ENCODE measurements at places on chromosomes 1 and 21.
A peak's percentile ranks its signal among the peaks of the same experiment; 100 is the strongest.

DNA sequence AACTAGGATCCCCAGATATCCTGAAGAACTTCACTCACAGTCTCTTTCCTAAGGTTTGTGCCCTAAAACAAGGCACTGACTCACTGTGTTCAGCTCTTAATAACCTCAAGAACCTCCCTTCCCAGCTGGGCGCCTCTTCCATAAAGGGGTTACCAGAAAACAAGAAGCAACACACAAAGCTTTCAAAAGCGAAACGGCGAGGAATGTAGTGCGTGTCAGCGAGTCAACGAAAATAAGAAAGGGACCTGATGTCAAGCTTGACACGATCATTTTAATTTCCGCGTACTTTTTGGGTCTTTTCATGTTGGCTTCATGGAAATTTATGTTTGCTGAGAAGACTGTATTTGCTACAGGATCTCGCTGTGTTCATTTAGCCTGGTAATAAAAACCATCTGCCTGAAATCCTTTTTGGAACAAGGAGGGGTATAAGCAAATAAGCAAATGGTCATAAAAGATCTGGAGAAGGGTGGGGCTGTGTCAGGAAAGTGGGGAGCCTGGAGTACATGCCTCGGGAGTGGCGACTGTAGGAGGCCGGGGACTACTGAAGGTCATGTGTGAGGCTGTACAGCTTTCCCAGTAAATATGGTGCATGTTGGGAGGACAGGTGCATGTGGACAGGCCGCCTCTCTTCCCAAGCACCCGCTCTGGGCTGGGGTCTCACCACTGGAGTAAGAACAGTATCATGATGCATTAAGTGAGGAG is 11.4 kb upstream of the CLDN14 start:
- DNase-seq = no peak

DNA sequence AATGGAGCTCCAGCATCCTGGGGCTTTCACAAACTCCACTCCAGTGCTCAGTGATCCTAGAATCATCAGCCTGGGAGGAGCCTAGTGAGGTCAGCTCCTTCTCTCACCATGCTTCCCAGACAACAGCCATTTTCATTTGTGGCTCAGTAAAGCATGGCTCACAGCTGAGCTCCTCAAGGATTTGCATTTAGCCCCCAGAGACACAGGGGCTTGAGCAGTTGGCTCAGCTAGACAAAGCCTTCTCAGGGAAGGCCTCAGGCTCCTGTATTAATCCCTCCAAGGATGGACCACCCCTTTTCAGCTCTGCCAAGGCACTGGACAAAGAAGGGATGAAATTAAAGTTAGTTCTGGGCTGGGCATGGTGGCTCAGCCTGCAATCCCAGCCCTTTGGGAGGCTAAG is 39.5 kb downstream of the ERI3 start:
- no peak for DNase-seq

DNA sequence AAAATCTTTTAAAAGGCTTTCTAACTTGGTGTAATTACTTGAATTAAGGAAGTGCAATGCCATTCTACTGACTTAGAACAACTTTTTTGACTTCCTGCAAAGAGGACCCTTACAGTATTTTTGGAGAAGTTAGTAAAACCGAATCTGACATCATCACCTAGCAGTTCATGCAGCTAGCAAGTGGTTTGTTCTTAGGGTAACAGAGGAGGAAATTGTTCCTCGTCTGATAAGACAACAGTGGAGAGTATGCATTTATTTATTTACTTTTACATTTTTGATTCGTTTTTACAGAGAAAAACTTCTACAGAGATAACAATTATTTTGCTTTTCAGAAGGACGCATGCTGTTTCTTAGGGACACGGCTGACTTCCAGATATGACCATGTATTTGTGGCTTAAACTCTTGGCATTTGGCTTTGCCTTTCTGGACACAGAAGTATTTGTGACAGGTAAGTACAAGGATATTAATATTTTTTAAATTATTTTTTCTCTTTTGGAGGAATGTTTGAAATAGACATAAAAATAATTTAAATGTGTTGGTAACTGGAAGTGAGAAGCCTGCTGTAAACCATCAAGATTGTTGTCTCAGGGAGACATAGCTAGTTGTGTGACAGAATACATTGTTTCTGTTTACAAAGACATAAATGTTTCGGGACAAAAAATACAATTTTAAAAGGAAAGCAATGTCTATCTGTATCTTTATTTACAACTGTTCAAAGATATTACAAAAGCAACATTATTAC is at the start of gene PTPRC:
TSS of gene PTPRC (plus strand) at position 147 of the 742 bp plus-strand sequence. CDS start at position 376, 229 bp downstream.
- no peak for DNase-seq

GRCh38 chr1:180282401-180283044 is 52.5 kb downstream of the LHX4 start:
- DNase-seq = no peak

- no peak for DNase-seq
Observed at GRCh38 chr1:151549199-151549598, 9.1 kb downstream of the TUFT1 start.

DNA sequence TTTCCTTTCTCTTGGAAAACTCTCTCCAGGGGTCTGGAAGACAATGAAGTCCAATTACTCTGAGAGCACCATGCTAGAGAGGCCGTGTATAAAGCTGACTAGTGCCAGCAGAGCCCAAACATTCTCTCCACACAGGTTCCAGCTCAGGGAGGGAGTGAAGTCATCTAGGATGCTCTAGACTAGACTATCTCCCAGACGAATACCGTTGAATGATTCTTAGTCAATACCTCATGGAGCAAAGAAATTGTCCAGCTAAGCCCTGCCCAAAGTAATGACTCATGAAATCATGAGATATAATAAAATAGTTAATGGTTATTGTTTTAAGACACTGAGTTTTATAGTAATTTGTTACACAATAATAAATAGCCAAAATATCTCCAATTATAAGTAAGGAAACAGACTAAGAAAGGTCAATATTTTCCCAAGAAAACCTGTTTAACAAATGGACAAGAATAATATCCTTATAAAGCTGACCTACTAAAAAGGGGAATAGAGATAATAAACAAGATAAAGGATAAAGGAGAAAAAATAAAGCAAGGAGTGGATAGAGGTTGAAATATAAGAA is 163.9 kb upstream of the LRRC7 start:
- DNase-seq = no peak

DNA sequence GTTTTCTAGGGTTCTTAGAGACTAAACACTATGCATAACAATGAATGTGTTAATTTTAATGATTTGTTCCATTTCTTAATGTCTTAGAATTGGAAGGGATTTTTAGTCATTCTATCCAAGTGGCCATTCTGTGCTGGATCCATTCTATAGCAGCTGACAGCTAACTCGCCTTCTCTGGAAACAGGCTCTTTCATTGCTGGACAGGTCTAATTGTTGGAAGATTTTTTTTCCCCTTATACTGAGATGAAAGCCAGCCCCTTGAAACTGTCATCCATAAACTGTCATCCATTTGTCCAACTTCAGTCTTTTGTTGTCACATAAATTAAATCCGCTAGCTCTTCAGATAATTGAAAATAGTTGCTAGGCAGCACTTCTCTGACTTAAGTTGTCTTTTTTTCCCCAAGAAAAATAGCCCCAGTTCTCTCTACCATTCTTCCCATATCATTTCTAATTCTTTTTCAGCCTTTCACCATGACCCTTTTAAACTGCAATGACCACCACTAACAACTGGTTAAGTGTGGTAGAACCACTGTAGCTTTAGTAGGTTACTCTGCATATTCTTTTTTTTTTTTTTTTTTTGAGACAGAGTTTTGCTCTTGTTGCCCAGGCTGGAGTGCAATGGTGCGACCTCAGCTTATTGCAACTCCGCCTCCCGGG is 19.7 kb downstream of the AK4 start:
- no peak for DNase-seq

GRCh38 chr1:231357831-231358354 is 19.8 kb downstream of the SPRTN start:
- DNase-seq = peak; percentile 85

GRCh38 chr1:202951437-202951836 is 6.7 kb downstream of the ADIPOR1 start:
- no peak for DNase-seq

- no peak for DNase-seq
Observed at GRCh38 chr1:230086151-230086550, 19.1 kb downstream of the GALNT2 start.

- no peak for DNase-seq
Observed at GRCh38 chr21:33029385-33029921, 3.7 kb downstream of the OLIG2 start.

DNA sequence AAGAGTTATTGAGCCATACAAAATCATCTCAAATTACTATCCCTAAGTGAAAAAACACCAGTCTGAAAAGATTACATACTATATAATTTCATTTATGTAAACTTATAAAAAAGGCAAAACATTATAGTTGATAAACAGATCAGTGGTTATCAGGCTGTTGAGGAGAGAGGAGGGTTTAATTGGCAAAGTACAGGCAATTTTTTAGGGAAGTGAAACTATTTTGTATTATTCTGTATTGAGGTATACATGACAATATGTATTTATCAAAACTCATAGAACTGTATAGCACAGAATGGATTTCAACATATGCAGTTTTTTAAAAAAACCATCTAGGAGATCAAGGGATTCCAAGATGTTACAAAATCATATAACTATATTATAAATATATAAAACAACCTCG is 403.7 kb downstream of the LTN1 start:
- DNase-seq = no peak

GRCh38 chr1:93679546-93679945 is 2.1 kb downstream of the BCAR3 start:
- DNase-seq = no peak

DNA sequence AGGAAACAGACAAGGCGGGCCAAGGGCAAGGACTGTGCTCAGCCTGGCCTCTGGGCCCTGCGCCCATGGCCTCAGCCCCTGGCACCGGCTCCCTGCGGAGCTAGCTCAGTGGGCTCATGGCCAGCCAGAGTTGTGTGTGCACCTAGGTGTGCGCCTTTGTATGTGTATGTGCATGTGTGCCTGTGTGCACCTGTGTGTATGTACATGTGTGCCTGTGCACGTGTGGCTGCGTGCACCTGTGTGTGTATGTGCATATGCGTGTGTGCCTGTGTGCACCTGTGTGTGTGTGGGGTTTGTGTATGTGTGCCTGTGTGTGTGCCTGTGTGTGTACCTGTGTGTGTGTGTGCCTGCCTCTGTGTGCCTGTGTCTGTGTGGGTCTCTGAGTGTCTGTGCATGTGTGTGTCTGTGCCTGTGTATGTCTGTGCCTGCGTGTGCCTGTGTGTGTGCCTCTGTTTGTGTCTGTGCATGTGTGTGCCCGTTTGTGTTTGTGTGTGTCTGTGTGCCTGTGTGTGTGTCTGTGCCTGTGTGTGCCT is 7.4 kb downstream of the GPR137B start:
- no peak for DNase-seq

GRCh38 chr1:44724296-44724954 is 6.5 kb downstream of the RNU5D-1 start:
- no peak for DNase-seq

- no peak for DNase-seq
Observed at GRCh38 chr1:7267493-7267892, 482.2 kb downstream of the CAMTA1 start.

GRCh38 chr1:217059401-217059800 is 336.2 kb upstream of the ESRRG start:
- DNase-seq = no peak

DNA sequence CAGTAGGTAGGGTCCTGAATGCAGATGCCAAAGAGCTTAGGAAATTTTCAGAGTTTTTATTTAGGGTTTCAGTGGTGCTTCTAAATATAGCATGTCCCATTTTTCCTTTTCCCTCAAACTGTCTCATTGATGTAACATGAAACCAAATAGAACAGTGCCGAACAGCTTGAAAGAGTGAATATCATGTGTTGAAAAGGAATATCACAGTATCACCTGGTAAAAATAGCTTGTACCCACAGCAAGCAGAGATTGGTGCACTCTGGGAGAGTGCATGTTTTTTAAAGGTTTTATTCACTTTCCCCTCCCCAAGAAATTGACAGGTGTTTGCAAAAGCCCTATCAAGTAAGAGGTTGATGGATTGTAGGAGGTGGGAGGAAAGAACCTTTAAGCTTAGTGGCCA is 41.9 kb upstream of the ELAVL4 start:
- DNase-seq = no peak

DNA sequence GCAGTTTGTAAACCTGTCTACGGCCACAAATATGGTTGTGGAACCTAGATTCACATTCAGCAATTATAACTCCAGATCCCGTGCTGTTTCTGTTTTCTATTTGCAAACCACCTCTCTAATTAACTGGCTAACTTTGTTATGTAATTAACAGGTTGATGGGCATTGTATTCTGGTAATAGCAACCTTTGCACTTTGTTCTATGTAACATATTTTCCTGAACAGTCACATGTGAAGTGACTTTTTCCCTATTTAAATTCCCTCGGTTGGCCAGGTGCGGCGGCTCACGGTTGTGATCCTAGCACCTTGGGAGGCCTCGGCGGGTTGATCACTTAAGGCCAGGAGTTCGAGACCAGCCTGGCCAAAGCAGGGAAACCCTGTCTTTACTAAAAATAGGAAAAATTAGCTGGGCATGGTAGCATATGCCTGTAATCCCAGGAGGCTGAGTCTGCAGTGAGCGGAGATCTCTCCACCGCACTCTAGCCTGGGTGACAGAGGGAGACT is 1.4 kb downstream of the ACADM start:
- peak; percentile 1 for DNase-seq

Measured in dermis blood vessel endothelial cell (primary cell).